ENCODE measurements at places on chromosomes 11 and 22.

- DNase-seq, result no peak
These were observed 12.4 kb upstream of the ETS1 start for GRCh38 chr11:128599729-128600128.

- DNase-seq, result no peak
These were observed 5.2 kb downstream of the IFT27 start for GRCh38 chr22:36770513-36771231.

DNA sequence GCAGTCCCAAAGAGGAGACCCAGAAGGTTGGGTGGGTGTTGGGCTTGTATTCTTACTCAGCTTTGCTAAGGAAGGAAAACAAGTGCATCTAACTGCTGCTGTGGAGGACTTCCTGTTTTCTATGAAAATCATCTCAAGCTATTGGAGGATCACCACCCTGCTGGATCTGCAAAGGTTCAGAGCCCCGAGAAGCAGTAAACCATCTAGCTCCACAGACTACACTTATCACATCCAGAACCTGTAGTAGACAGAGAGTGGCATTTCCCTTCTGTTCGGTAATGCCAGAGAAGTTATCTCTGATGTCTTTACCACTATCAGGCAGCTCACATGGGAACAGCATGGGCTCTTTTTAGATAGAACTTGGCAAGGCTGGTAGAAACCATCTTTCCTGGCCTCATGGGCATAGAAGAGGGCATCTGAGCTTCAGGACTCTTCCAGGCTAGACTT, 21.7 kb downstream of the KCNJ1 start:
- no peak for DNase-seq

GRCh38 chr11:100672498-100673033, 14.5 kb upstream of the ARHGAP42 start:
- DNase-seq, result no peak

DNA sequence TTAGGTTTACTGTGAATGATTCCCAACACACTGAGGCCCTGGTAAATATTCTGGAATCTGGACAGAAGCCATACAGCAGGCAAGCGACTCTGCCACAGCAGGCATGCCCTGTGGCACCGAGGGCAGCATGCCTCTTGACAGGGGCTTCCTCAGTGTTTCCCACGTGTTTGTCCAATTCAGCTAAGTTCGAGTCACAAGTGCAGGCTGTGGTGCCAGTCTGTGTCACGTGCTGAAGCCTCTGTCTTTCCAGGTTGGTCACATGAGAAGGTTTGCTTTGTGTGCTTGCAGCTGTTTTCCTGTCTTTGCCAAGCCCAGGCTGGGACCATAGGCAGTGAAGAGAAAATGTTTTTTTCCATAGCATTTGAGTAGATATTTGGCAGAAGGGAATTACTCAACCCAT, 2.4 kb upstream of the PPFIBP2 start:
- no peak for DNase-seq

GRCh38 chr11:113960702-113961330, 14.1 kb upstream of the HTR3A start:
- DNase-seq, result no peak

- no peak for DNase-seq
These were observed 26.0 kb downstream of the TSPAN18 start for GRCh38 chr11:44752713-44753112.

DNA sequence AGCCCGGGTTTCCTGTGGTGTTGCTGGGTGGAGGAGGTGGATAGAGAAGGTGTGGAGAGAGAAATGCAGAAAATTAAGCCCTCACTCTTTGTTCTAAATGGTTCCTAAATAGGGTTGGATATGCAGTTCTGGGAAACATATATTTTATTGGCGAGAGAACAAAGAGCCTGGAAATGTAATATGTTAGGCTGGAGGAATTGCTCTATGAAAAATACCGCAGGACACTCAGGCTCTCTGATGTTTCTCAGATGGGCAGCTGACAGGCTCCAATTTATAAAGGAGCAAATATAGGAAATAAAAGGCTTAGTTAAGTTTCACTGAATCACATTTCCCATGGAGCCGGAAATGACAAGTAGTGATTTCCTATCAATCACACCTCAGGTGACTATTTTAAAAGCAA, 428.0 kb downstream of the TMEM135 start:
- no peak for DNase-seq

DNA sequence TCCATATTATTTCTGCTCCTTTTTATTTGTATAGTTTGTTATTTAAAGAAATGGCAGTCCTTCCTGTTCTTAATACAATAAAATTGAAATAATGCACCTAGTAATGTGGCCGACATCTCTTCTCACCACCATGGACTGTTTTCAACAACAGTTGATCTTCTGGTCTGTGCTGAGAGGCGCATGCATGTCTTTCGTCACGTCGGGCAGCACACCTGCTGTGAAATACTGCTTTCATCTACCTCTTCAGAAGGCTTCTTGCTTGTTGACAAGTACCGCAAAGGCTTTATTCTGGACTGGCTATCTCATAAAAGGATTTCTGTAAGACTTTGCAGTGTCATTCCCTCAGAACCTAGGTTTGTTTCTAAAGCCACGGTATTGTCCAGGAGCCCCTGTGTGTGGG, 13.9 kb upstream of the MYO18B start:
- no peak for DNase-seq

GRCh38 chr11:11612439-11612838, 9.4 kb downstream of the GALNT18 start:
- no peak for DNase-seq

DNA sequence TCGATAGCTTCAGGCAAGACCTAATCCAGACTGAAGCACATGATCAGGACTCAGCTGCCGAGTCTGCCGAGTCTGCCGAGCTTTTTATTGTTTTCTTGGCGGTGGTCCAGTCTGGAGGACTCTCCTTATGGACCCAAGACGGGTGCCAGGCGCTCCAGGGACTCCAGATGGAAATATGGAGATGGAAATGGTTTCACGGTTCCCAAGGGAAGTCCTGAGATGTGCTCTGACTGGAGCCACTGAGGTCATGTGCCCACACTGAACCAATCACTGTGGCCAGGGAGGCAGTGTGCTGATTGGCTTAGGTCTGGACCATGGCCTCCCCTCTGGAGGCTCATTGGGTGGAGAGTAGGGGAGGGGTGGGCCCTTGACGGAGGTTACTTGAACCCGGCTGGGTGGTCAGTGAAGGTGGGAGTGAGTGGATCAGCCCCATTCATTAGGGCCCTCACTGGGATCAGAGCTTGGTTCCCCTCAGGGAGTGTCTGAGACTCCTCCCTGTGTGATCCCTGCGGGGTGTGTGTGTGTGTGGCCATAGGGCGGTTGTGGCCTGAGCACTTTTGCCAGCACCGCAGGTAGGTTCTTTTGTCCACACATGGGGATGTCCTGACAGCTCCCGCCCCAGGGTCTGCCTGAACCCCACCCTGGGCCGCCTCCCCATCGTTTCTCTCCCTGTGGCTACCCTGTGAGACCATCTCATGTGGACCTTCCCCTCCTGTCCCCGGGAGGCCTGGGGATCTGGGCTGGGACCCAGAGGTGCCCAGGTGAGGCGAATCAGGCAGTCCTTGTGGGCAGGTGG, 14.0 kb downstream of the RPS6KA4 start:
- no peak for DNase-seq

- no peak for DNase-seq
These were observed 31.0 kb upstream of the PPP2R1B start for GRCh38 chr11:111797145-111797581.
